Body of pancreas (tissue), 4 donors: ENCODE measurements at places on chromosomes 4 and X.

DNA sequence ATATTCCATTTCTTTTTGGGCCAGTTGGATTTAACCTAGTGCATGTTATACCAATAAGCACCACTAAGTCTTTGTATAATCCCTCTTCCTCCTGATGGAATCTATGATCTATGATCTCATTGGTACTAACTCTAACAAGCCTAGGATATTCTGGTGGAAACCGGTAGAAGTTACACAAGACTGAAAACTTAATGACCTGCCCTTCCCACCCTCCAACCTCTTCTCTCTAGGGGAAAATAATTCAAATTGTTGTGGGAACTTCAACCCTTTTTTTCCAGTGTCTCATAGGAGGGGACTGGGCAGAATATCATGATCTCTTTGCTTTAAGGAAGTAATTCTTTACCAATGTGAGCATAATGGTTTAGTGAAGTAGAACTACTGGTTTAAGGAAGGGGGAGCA, 289.5 kb upstream of the BOD1L1 start:
- no peaks in the 10 kb centered on the region for H3K36me3 ChIP-seq
- H3K27ac ChIP-seq = no peak overlapping the region
- no peak for DNase-seq
- no peaks in the 10 kb centered on the region for H3K27me3 ChIP-seq

- no peak for DNase-seq
- no peak overlapping the region for H3K27ac ChIP-seq
- no peak overlapping the region for H3K4me3 ChIP-seq
- peaks cover 12% of the 10 kb centered on the region for H3K4me1 ChIP-seq
Measured at GRCh38 chr4:148300877-148301276, 141.3 kb downstream of the NR3C2 start.

DNA sequence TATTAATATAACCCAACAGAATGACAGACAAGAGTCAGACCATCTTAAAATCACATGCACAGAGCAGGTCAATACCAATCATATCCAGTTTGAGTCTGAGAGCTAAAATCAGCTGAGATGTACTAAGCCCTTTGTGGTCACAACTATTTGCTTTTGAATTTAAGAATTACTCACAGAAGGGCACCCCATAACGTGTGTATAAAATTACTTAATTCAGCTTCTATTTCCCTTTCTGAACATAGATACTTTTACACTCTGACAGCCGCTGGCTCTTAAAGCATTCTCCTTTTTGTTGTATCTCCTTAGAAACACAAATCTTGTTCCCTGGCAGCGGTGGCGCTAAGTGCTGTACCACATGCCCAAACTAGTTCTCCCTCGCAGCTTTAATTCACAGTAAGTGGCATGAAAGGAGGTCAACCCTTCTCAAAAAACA, 14.8 kb upstream of the PPARGC1A start:
- H3K36me3 ChIP-seq = no peaks in the 10 kb centered on the region
- no peaks in the 10 kb centered on the region for H3K27me3 ChIP-seq
- no peak overlapping the region for H3K4me3 ChIP-seq
- no peak overlapping the region for H3K27ac ChIP-seq
- no peak for DNase-seq

- no peaks in the 10 kb centered on the region for H3K4me1 ChIP-seq
- no peaks in the 10 kb centered on the region for H3K27me3 ChIP-seq
- no peak overlapping the region for H3K27ac ChIP-seq
- H3K4me3 ChIP-seq = no peak overlapping the region
- H3K36me3 ChIP-seq = no peaks in the 10 kb centered on the region
Measured at GRCh38 chr4:82688091-82688795, 110.4 kb downstream of the SCD5 start.

- no peaks in the 10 kb centered on the region for H3K27me3 ChIP-seq
- no peak overlapping the region for H3K4me3 ChIP-seq
- no peak overlapping the region for H3K27ac ChIP-seq
- no peaks in the 10 kb centered on the region for H3K36me3 ChIP-seq
- peaks cover 11% of the 10 kb centered on the region for H3K4me1 ChIP-seq
- no peak for DNase-seq
Measured at GRCh38 chr4:186765138-186765537, 41.5 kb upstream of the FAT1 start.

GRCh38 chrX:10579112-10580011, 41.0 kb downstream of the MID1 start:
- H3K27me3 ChIP-seq = no peaks in the 10 kb centered on the region
- no peak overlapping the region for H3K4me3 ChIP-seq
- peak overlapping the region; percentile 65 for H3K27ac ChIP-seq
- H3K36me3 ChIP-seq = no peaks in the 10 kb centered on the region
- no peaks in the 10 kb centered on the region for H3K4me1 ChIP-seq
- no peak for DNase-seq
